ENCODE measurements at places on chromosomes 1 and 21. TPM values are rescaled to one million over a fixed set of nuclear protein-coding genes. Genes with fewer than 3 reads are reported as not detected.

GRCh38 chr1:23556635-23557470, 2.4 kb downstream of the ID3 start:
- peak overlapping the region; percentile 82 for H3K4me3 ChIP-seq
- H3K27me3 ChIP-seq, result no peaks in the 10 kb centered on the region
- peak overlapping the region; percentile 91 for H3K27ac ChIP-seq
- H3K4me1 ChIP-seq, result peaks cover 61% of the 10 kb centered on the region
- no peak for DNase-seq

GRCh38 chr1:19062258-19063029, 106.0 kb upstream of the IFFO2 start:
- no peak overlapping the region for H3K27ac ChIP-seq
- DNase-seq, result no peak
- H3K4me3 ChIP-seq, result no peak overlapping the region

DNA sequence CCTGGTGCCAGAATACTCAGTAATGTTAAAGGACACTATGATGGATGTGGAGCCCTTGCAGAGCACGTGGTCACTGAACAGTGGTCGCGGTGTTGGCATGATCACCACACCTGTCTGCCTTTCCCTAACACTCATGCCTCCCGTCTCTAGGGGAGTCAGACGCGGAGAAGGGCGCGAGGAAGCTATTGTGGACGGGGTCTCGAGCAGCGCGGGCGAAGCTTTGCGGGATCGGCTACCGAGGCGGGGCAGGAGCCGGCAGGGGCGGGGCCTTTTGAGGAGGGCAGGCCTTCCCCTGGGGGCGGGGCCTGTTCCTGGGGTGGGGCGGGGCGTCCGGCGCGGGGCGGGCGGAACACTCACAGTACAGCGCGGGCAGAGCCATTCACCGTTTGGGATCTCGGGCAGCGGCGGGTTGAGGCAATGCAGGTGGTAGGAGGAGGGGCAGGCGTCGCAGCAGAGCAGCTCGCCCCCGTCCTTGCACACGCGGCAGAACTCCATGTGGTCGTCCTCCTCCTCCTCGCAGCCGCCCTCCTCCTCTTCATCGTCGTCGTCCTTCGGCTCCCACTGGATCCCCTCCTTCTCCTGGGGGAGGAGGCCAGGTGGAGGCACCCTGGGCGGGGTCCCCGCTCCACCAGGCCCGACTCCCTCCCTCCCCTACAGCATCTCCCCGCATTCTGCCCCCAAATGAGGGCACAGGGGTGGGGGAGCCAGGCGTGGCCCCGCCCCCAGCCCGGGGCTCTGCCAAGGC, 31.5 kb downstream of the CHD5 start:
- no peaks in the 10 kb centered on the region for H3K36me3 ChIP-seq
- H3K4me3 ChIP-seq, result no peak overlapping the region
- H3K4me1 ChIP-seq, result peaks cover 12% of the 10 kb centered on the region
- peaks cover 2% of the 10 kb centered on the region for H3K27me3 ChIP-seq
- no peak for DNase-seq

DNA sequence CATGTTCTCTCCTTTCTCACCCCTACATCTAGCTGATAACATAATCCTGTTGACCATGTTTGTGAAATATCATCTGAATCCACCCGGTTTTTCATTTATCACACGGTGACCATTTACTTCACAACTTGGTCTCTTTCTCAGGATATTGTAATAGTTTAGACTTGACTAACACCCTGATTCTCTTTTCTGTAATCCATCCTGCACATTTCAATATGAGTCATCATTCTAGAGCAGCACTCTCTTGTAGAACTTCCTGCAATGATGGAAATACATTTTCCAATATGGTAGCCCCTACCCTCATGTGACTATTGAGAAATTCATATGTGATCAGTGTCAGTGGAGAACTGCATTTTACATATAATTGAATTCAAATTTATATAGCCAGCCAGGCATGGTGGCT, 2.3 kb upstream of the JAM2 start:
- H3K27me3 ChIP-seq, result no peaks in the 10 kb centered on the region
- no peaks in the 10 kb centered on the region for H3K36me3 ChIP-seq
- DNase-seq, result no peak
- H3K27ac ChIP-seq, result no peak overlapping the region
- no peak overlapping the region for H3K4me3 ChIP-seq

- H3K4me3 ChIP-seq, result no peak overlapping the region
- H3K27me3 ChIP-seq, result no peaks in the 10 kb centered on the region
- H3K36me3 ChIP-seq, result peaks cover 3% of the 10 kb centered on the region
- H3K27ac ChIP-seq, result no peak overlapping the region
- H3K4me1 ChIP-seq, result no peaks in the 10 kb centered on the region
These were observed 30.3 kb downstream of the PARK7 start for GRCh38 chr1:7991504-7992440.

Gene F3
- total RNA-seq, result 41.0 TPM

GRCh38 chr1:43402089-43402865, 12.6 kb downstream of the SZT2 start:
- H3K27ac ChIP-seq, result no peak overlapping the region
- peaks cover 29% of the 10 kb centered on the region for H3K36me3 ChIP-seq
- H3K4me1 ChIP-seq, result peaks cover 4% of the 10 kb centered on the region
- no peak for DNase-seq
- no peaks in the 10 kb centered on the region for H3K27me3 ChIP-seq
- H3K4me3 ChIP-seq, result no peak overlapping the region

DNA sequence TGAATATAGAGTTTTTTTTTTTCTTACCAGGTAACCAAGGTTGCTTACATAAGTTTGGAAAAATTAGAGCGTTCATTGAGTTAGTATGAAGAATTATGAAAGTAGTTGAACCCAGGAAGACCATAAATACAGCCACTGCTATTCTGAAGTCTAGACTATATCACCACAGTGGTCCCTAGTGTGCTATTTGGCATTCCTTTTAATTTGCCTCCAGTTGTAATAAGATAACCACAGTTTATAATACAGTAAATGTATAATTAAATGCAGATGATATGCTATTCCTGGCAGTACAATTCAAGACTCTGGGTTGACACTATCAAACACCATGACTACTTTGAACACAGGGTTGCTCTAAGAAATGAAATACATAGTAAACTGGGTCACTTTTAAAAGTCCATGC, 270.5 kb downstream of the BRINP2 start:
- no peak overlapping the region for H3K4me3 ChIP-seq
- H3K4me1 ChIP-seq, result no peaks in the 10 kb centered on the region
- H3K27ac ChIP-seq, result no peak overlapping the region
- no peak for DNase-seq
- no peaks in the 10 kb centered on the region for H3K36me3 ChIP-seq

DNA sequence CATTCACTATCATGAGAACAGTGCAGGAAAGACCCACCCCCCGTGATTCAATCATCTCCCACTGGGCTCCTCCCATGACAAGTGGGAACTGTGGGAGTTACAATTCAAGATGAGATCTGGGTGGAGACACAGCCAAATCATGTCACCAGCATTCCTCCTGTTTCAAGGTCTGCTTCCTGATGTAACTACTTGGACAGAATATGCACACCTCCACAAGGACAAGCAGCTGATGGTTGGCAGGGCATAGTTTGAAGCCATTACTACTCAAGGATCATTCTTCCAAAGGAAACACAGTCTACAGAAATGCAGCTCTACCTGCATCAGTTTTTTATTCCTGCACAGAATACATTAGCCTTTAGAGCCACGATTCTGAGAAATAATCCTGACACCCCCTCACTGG, 28.5 kb upstream of the RNF2 start:
- H3K4me1 ChIP-seq, result no peaks in the 10 kb centered on the region
- no peaks in the 10 kb centered on the region for H3K36me3 ChIP-seq
- no peak overlapping the region for H3K4me3 ChIP-seq
- no peak overlapping the region for H3K27ac ChIP-seq
- DNase-seq, result no peak

Gene PPIAL4G
- total RNA-seq, result not detected

DNA sequence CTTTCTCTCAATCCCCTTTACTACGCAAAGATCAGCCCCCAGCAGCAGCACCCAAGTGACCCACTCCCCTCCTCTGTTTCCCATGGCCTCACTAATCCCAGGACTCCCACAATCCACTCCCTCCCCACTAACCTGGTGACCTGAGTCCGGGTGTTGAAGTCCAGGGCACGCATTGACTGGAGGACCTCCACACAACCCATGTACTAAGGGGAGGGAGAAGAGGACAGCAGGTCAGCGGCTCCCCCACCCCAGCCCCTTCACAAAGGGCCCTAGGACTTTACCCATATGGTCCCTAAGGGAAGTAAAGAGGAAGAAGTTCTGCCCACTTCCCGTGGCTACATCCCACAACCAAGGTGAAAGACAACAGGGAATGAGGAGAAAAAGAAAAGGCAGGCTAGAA, 1.3 kb downstream of the SHC1 start:
- H3K4me1 ChIP-seq, result peaks cover 54% of the 10 kb centered on the region
- DNase-seq, result no peak
- H3K27ac ChIP-seq, result peak overlapping the region; percentile 99
- H3K27me3 ChIP-seq, result no peaks in the 10 kb centered on the region

DNA sequence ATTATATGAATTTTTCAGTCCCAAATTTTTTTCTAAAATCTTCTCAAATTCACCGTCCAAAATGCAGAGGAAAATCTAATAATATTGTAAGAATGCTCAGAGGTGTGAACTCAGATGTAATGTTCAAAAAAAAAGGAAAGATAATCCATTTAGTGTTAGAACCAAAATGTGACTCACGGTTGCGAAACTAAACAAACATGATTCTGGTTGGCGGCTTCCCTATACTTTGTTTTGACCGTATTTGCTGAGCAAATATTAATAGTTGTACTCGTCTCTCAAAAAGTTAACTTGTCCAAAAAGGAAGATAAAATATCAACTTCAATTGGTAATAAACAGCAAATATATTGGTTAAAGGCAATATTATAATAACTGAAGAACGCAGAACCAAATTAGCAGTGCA, 34.4 kb downstream of the ZSWIM5 start:
- H3K4me3 ChIP-seq, result no peak overlapping the region
- no peaks in the 10 kb centered on the region for H3K27me3 ChIP-seq
- peaks cover 20% of the 10 kb centered on the region for H3K4me1 ChIP-seq
- no peak overlapping the region for H3K27ac ChIP-seq
- no peak for DNase-seq

GRCh38 chr1:21631944-21632887, 36.9 kb downstream of the RAP1GAP start:
- DNase-seq, result no peak
- H3K4me1 ChIP-seq, result peaks cover 28% of the 10 kb centered on the region
- H3K36me3 ChIP-seq, result no peaks in the 10 kb centered on the region
- H3K4me3 ChIP-seq, result no peak overlapping the region
- no peak overlapping the region for H3K27ac ChIP-seq

DNA sequence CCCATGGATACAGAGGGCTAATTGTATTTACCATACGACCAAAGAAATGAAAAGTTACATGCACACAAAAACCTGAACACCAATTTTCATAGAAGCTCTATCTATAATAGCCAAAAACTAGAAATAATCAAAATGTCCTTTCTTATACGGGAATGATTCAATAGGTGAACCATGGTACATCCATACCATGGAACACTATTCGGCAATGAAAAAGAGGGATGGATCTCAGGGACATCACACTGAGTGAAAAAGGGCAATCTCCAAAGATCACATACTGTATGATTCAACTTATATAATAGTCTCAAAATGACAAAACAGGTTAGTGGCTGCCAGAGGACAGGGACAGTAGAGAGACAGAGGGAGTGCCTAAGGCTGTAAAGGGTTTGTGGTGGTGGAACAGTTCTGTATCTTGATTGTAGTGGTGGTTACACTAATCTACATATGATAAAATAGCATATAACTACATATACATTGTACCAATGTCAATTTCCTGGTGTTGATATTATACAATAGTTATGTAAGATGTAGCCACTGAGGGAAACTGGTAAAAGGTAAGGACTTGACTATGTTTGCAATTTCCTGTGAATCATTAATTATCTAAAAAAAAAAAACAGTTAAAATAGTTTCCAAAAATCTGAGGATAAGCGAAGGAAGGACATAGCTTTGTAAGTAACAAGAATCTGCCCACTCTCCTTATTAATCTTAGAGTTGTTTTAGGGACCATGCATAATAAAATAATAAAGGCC, 3.7 kb downstream of the RSBN1 start:
- no peaks in the 10 kb centered on the region for H3K36me3 ChIP-seq
- H3K4me1 ChIP-seq, result peaks cover 79% of the 10 kb centered on the region
- no peak overlapping the region for H3K4me3 ChIP-seq
- DNase-seq, result no peak
- no peaks in the 10 kb centered on the region for H3K27me3 ChIP-seq

DNA sequence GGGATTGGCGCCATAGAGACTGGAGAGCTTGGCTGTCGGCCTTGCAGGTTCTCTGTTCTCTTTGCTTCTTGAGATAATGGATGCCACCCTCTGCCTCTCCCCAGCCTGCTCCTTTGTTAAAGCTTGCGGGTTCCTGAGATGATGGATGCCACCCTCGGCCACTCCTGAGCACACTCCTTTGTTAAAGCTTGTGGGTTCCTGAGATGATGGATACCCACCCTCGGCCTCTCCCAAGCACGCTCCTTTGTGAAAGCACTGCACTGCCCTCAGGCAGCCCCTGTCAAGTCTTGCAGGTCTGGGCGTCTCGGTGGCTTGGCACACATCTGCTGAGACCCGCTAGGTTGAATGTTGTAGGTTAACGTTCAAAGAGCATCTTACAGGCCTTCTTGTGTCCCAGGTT, 76.5 kb downstream of the SCCPDH start:
- H3K27ac ChIP-seq, result no peak overlapping the region
- no peaks in the 10 kb centered on the region for H3K27me3 ChIP-seq
- H3K36me3 ChIP-seq, result no peaks in the 10 kb centered on the region
- peaks cover 3% of the 10 kb centered on the region for H3K4me1 ChIP-seq

Gene CITED4
- total RNA-seq, result 20.9 TPM

Gene RPS27
- total RNA-seq, result 688 TPM

DNA sequence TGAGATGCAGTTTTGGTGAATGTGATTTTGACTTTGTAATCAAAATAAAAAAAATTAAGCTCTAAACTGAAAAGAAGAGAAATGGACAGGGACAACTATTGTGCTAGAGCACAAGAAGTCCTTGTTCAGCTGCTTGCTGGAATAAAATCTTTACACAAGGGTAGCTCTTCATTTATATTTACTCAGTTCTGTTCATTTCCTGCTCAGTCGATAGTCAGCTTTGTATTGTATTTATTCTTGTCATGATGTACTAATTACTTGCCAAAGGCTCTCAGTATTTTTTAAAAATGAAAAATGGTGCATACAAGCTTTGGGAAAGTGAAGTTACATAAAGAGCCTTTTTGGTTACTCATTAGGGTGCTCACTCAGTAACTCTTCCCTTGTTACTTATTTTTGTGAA, 17.8 kb downstream of the F5 start:
- no peak for DNase-seq
- H3K4me3 ChIP-seq, result no peak overlapping the region
- no peaks in the 10 kb centered on the region for H3K4me1 ChIP-seq
- no peak overlapping the region for H3K27ac ChIP-seq
- H3K36me3 ChIP-seq, result no peaks in the 10 kb centered on the region

Gene CLDN14
- not detected for total RNA-seq

Measured in esophagus squamous epithelium (tissue), 5 donors.